Midbrain (tissue), 1 donor: ENCODE measurements at places on chromosomes 1 and 21.

DNA sequence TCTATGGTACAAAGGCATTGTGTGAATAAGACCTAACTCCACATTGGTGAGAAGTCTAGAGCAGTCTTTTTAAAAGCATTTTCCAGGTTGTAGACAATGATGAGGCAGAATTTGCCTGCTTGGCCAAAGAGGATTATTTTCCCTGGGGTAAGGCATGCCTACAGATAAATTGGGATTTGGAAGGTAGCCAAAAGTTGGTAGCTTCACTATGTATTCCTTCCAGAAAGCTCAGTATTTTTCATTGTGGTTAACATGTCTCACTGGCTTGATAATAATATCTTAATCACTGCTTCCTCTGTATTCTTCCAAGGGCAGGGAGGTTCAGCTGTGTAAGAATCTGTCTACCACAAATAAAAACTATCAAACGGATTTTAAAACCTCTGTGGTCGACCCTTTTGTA, 590.8 kb upstream of the PRMT6 start:
- DNase-seq = no peak

DNA sequence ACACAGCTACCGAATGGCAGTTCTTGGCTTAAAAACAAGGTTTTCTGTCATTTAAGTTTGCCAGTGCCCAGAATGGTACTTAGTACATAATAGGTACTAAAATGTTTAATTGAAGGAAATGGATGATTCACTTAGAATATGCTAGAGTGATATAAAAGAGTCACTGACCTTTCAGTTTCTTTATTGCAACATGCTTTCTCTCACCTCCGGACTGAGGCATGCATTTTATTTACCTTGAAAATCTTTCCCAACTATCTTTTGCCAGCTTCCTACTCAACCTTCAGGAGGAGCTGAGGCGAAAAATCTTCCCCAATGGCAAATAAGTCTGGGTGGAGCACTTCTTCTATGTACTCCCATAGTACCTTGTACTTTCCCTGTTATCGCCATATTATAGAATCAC, 244.9 kb downstream of the ZNF648 start:
- DNase-seq = no peak

- DNase-seq = no peak
These were observed 3.4 kb upstream of the COL6A2 start for GRCh38 chr21:46094401-46095082.

GRCh38 chr1:14989931-14990728, 163.4 kb upstream of the TMEM51 start:
- no peak for DNase-seq

- DNase-seq = no peak
These were observed 20.7 kb upstream of the TMPRSS15 start for GRCh38 chr21:18424276-18424675.

- no peak for DNase-seq
These were observed at the start of gene TMEM125 for GRCh38 chr1:43269627-43270375. Gene TMEM125 (plus strand): TSS chr1:43269983. CDS start chr1:43272723, 2,740 bp downstream.

GRCh38 chr1:160064746-160065145, 5.2 kb downstream of the KCNJ10 start:
- DNase-seq = no peak

DNA sequence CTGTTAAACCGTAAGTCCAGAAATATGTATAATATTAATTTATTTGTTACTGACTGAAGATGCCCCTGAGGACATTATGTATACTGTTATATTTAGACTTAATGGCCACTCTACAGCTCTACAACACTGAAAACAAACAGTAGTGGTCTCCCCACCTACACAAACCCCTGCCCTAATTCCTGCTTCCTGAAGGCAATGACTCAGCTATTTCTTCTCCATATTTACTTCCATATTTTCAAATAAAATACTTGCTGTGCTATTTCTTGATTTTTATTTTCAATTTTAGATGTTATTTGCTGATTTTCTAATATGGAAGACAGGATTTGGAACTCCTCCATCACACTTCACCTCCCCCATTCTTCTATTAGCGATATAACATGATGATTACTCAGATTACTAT, 97.6 kb downstream of the PCNX2 start:
- no peak for DNase-seq

GRCh38 chr1:232221802-232222499, 408.0 kb downstream of the SIPA1L2 start:
- DNase-seq = no peak

GRCh38 chr1:52237430-52237829, 95.5 kb downstream of the ZFYVE9 start:
- no peak for DNase-seq

- DNase-seq = no peak
These were observed 72.9 kb downstream of the CCDC185 start for GRCh38 chr1:223466151-223466550.

GRCh38 chr1:110556471-110556807, 37.5 kb upstream of the KCNA10 start:
- peak; percentile 92 for DNase-seq

- DNase-seq = peak; percentile 12
These were observed 36.7 kb downstream of the ZNF695 start for GRCh38 chr1:246971090-246971721.

DNA sequence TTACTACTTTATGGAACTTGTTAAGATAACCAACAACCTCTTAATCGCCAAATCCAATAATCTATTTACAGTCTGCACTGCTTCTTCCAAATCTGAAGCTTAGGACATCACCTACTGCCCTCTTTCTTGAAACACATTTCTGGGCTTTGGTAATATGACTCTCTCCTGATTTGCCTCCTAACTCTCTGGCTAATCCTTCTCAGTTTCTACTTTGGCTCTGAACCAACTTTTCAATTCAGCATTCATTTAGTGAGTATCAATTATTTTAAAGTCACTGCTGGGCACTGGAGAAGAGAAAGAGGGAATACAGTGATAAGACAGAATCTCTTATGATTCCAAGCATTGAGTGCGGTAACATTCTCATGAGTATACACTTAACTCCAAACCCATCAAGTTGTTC, 275.0 kb downstream of the AKT3 start:
- DNase-seq = no peak

GRCh38 chr1:9787702-9788101, 36.1 kb downstream of the CLSTN1 start:
- DNase-seq = no peak

- DNase-seq = no peak
These were observed 75.0 kb downstream of the PBX1 start for GRCh38 chr1:164633997-164634396.

GRCh38 chr1:207002724-207003146, 29.8 kb downstream of the C1orf116 start:
- DNase-seq = no peak

DNA sequence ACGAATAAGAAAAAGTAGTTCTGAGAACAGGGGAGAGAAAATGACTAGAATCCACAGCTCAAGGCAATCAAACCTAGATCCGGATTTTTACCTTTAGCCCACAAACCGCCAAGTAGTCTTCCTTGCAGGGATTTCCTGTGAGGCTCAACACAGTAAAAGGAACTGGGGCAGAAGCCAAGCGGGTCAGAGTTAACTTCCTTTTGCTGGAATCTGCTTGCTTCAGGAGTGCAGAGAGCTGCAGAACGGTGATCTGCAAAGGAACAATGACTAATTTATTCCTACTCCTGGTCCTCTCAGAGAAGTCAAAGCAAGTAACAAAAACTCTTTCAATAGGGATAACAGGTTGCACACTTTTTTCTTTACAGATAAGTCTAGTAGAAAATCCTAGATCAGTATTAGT, 53.4 kb downstream of the UBR4 start:
- DNase-seq = peak; percentile 38

GRCh38 chr1:49576327-49576901, 447.3 kb downstream of the AGBL4 start:
- DNase-seq = no peak

DNA sequence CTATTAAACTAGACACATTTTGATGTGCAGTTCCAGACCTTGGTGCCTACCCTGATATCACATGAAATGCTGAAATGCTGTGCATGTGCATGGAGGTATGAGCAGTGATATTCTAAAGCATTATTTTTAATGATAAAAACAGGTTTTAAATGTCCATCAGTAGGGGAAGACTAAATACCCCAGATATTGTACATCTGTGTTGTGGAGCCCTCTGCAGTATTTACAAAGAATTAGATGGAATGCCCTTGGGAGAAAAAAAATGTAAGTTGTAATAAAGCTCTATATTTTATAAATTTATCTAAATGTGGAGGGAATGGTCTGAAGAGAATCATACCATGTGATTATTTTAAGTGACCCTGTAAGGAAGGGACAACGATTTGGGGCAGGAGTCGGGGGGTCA, 39.1 kb upstream of the IGSF5 start:
- DNase-seq = no peak

DNA sequence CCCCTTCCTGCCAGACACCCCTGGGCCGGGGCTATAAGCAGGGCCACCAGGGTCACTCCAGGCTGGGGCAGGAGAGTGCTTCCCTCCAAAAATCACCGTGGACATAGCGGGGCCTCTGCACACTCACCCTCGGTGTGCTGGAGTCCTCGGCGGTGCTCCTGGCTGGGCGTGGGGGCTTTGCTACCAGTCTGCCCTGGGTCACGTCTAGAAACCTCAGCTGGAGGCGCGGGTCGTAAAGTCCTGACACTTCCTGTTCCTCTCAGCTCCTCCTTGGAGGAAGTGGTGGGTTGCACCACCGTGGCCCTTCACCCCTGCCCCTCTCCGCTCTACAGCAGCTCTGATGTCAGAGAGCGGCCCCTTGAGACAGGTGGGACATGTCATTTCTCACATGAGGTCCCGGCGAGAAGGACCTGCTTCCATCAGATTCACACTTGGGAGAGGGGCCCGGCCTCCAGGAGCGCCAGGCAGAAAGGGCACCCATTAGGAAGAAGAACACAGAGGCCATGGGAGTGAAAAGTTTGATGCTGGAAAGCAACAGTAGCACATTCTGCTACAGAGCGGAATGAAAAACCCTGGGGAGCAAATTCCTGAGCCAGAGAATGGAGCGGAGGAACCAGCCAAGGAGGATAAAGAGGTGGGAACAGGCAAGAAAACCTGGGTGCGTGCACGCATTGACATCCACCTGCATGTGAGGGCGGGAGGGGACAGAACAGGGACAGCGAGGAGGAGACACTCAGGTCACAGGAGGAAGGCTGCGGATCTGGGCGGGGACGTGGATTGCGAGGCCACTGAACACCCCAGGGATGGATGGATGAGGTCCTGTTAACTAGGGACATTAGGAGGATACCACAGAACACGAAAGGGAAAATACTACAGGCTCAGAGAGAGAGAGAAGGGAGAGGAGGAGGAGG, at the start of gene ITGB2:
TSS of gene ITGB2 (minus strand) at position 206 of the 911 bp plus-strand sequence. CDS start 10,117 bp downstream, outside the sequence.
- no peak for DNase-seq

DNA sequence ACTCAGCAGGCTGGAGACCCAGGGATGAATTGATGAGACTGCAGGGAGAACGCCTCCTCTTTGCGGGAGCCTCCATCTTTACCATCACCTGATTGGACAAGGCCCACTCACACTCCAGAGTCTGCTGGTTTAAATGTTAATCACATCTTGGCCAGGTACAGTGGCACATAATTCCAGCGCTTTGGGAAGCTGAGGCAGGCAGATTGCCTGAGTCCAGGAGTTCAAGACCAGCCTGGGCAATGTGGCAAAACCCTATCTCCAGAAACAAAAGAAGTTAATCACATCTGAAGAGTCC, 121.8 kb upstream of the C1orf174 start:
- no peak for DNase-seq

DNA sequence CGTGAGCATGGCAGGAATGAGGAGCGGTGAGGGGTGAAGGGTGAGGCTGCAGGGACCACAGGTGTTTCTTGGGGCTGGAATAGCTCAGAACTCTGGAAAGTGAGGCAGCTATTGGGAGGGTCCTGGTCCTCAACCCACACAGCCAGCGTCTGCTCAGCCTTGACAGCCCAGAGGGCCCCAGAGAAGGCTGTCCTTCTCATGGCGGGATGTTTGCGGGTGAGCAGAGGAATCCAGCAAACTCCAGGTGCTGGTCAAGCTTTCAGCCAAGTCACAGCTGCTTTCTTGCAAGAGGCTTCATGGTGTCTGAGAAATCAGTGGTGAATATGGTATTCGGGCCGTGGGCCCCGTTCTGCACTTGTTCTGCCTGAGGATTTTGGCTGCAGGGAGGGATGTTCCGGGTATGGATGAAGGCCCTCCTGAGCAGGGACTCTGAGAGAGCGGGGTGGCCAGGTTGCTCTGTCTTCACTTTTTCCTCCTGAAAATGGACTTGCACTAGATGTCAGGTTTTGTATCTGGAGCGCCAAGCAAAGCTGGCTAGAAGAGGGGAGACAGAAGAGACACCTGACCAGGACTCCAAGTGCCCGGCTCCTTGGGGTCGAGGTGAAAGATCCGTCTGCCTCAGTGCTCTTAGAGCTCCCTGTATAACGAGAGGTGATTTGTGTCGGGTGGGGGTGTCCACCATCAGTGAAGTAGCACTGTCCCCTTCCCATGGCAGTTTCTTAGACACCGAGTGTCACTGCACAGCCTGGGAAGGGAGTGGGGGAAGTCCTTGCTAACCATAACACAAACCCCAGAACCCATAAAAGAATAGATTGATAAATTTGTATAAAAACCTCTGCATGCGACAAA, 139.9 kb downstream of the PEX14 start:
- DNase-seq = no peak

- DNase-seq = no peak
These were observed 118.1 kb upstream of the TMPRSS2 start for GRCh38 chr21:41626021-41626420.

GRCh38 chr1:39940253-39940652, 14.7 kb upstream of the MFSD2A start:
- peak; percentile 4 for DNase-seq

DNA sequence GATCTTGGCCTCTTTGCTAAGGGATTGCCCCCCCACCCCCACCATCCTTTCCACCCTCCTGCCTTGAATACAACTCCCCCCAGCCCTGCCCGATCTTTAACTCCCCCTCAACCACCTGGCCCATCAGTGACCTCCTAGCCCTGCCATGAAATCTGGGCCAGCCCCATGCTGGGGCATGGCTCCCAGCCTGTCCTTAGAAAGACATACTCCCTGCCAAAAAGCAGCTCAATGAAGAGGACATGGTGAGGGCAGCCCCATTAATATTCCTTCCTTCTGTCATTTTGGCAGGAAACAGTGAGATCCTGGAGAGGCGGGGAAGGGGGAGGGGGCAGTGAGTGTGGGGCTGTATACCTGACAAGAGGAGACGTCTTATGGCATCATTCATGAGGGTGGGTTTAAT, 66.8 kb upstream of the DISP3 start:
- DNase-seq = peak; percentile 5

- DNase-seq = no peak
These were observed 23.8 kb downstream of the C21orf91 start for GRCh38 chr21:17795146-17796036.

- DNase-seq = no peak
These were observed 24.5 kb upstream of the SOD1 start for GRCh38 chr21:31634993-31635392.

DNA sequence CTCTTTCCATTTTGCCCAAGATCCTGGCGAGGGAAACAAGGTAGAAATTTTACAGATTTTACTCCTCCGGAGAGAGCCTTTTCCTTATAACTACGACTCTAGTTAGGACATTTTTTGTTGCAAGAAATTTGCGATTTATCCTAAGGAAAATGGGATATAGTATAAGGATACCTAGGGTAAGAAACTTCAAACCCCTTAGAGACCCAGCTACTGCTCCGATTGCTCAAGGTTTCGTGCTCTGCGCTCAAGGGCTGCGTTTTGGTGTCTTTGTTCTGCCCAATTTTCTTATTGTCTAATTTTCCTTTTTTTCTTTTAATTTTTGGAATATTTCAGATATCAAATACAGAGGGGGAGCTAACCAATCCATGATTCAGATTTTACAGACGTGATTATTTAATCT, 1.5 kb downstream of the TTC3 start:
- no peak for DNase-seq
